AG04449 (cell line): ENCODE measurements at places on chromosomes 3 and 15.
A peak's percentile ranks its signal among the peaks of the same experiment; 100 is the strongest.

DNA sequence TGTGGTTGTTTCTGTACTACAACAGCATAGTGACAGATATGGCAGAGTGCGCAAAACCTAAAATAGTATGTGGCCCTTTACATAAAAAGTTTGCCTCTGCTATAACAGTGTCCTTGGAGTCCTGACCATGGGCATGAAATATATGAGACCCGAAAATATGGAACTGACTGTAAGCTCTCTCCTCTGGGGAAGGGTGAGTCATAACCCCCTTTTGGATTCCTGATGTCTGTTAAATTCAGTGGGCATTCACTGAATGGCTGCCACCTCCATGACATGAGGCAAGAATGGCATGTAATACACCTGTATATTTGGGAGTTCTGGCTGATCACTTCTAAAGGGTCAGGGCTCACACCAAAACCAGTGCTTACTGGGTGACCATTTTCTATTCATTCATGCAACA lies 6.1 kb downstream of the TBC1D2B start:
- DNase-seq = no peak

DNA sequence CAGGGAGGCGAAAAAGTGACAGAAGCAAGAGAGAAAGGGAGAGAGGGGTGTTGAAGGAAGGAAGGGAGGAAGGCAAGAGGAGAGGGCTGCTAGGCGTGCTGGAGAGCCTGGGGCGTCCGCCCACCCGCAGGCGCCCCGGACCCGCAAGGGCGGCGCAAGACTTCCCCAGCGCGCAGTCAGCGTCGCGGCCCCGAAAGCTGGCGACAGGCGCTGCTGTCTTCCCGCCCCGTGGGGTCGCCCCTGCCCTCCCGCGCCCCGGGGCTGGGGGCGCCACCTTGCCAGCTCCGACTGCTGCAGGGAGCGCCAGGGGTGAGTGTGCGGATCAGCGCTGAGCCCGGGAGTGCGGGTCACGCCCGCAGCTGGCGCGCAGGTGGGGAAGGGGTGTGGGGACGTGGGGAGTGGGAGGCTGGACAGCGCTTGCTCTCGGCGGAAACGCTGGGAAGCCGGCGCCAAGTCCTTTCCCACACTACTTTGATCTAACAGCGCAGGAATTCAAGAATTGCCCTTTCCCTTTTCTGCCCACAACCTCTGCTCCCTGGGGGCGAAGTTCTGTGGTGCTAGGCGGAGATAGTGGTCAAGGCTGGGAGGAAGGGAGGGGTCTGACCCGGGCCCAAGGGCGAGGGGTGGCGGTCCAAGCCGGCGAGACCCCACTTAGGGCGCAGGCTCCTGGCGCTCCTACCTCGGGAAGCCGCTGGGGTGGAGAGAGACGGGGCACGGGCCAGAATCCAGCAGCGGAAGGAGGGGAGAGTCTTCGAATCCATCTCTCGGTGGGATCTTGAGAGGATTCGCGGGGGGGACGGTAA lies 266.1 kb downstream of the CGGBP1 start:
- DNase-seq = no peak

GRCh38 chr3:53939086-53939582 lies 47.5 kb upstream of the SELENOK start:
- no peak for DNase-seq

DNA sequence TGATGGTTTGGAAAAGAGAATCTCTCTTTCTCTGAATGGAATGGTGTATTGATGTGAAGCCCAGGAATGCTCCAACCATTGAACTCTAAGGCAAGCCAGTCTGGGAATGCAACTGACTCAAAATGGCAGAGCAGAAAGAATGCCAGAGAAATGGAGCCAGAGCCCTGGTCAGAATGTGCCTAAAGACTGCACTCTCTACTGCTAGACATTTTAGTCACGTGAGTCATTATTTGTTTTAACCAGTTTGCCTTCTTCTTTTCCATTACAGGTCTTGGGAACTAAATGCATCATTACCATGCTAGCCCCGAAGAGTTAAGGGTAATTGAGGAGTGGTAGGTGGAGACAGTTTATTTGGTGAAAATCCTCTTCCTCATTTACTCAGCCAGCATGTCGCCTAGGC lies 67.3 kb upstream of the TRIM42 start:
- no peak for DNase-seq

DNA sequence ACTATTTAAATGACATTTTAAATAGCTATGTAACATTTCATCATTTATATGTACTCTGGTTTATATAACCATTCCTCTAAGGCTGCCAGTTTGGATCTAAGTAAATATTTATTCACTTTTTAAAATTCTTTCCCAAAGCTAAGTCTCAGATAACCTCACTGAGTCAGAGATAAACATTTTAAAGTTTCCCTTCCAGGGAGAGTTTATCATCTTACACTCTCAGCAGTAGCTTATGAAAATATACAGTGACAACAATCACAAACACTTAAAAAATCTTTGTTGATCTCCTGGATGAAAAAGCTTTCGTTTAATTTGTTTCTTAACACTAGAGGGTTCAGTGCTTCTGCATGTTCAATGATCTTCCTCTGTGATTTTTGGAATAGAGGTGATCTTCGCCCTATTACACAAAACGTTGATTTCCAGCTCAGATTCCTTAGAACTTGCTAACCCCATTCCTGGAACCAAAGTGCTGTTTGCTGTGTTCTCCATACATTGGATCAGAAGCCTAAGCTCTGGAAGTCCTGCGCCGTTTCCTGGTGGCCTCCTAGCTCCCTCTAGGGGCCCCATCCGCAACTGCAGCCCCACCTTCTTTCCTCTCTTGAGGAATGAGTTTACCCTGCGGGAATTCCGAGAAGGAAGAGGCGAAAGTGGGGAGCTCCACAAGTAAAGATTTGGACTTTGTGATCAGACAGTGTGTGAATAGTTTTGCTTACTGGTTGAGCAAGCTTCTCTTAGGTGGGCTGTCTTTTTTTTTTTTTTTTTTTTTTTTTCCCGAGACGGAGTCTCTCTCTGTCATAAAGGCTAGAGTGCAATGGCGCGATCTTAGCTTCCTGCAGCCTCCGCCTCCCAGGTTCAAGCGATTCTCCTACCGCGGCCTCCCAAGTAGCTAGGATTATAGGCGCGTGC lies 29.3 kb upstream of the SACM1L start:
- DNase-seq = peak; percentile 74

DNA sequence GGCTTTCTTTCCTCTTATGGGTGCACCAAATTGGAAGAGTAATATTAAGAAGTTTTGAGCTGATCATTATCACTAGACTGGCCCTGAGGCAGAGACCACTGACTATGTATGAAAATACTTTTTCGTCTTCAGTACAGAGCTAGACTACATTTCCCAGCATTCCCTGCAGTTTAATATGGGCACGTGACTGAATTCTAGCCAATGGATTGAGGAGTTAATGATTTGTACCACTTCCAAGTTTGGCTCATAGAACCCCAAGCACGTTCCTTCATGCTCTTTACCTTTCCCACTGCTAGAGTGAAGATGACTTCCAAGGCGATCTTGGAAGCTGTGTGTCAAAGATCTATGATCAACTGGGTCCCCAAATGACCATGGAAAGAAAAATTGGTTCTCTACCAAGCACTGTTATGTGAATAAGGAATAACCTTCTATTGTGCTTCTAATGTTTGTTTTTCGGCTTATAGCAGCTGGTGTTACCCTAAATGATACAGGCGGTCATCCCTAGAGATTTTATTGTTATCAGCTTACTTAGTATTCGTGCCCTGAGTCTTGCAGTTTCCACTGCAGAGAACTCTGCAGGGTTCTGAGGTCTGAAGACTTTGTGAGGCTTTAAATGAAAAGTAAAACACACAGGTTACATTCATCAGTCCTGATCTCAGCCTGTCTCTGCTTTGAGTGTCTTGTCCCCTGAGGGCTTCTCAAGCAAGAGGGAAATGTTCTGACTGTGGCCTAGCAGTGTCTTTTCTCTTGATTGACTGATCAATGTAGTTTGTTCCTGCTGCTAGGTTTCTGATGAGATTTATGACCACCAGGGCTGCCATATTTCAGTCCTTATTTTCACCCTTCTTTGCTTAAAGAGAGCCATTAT lies 486.8 kb downstream of the PDCD6IP start:
- no peak for DNase-seq

DNA sequence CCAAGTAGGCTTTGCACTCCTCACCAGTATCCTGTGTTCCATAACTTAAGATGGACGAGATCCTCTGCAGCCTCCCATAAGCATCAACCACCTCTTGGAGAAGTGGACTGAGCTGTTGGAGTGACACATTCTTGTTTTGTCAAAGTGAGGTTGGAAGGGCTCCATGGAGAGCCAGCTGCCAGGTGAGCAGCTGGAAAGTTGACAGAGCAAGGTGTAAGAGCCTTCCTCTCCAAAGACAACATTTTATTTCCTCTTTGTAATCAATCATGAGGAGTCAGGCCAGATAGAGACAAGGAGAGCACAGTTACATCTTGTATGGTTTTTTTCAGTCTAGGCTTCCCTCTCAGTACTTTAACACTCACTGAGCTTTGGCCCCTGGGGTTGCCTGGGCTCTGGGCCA lies 5.1 kb downstream of the ABI3BP start:
- DNase-seq = no peak

DNA sequence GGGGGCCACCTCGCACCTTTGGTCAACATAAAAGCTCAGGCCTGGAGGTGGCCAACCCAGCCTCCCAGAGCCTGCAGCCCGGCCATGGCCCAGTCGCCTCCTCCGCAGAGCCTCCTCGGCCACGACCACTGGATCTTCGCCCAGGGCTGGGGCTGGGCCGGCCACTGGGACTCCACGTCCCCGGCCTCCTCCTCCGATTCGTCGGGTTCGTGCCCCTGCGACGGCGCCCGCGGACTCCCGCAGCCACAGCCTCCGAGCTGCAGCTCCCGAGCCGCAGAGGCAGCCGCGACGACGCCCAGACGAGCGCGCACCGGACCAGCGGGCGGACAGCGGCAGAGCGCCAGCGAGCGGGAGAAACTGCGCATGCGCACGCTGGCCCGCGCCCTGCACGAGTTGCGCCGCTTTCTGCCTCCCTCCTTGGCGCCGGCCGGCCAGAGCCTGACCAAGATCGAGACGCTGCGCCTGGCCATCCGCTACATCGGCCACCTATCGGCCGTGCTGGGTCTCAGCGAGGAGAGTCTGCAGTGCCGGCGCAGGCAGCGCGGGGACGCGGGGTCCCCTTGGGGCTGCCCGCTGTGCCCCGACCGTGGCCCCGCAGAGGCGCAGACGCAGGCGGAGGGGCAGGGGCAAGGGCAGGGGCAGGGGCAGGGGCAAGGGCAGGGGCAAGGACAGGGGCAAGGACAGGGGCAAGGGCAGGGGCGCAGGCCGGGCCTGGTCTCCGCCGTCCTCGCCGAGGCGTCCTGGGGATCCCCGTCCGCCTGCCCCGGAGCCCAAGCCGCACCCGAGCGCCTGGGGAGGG lies at the start of gene MESP2:
Gene MESP2, plus strand, starts transcription at position 59 of the 799 bp plus-strand sequence. Its CDS starts 26 bp downstream, at position 85.
- no peak for DNase-seq
